ENCODE measurements at places on chromosomes 5 and 9.

GRCh38 chr9:5579881-5580280, 49.0 kb upstream of the RIC1 start:
- no peak for DNase-seq

GRCh38 chr5:99059685-99060084, 130.9 kb upstream of the CHD1 start:
- no peak for DNase-seq

DNA sequence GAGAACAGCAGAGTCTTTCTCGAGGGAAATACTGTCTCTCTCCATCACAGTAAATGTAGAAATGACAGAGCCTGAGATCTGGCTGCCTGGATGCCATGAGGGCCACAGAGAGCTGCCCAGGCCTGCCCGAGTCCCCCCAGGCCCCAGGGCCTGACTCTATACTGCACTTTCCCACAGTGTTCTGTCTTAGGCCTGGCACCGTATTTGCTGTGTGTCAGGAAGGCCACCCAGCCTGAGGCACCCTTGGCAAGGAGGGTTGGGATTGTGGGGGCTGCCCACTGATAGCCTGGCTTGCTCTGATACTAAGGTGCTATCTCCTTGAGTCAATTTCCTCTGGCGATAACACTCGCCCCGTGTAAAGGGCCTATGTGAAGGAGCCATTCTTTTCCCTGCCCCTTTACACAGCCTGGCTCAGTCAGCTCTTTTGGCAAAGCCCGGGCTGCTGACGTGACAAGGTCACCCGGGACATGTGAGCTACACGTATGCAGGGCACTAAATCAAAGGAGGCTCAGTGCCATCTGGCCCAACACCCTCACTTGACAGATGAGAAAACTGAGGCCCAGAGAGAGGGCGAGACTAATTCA, 630.1 kb upstream of the KLF4 start:
- no peak for DNase-seq

GRCh38 chr5:96885518-96886338, 9.4 kb downstream of the ERAP2 start:
- DNase-seq: no peak

GRCh38 chr9:26163931-26164330, 485.7 kb upstream of the TUSC1 start:
- no peak for DNase-seq

DNA sequence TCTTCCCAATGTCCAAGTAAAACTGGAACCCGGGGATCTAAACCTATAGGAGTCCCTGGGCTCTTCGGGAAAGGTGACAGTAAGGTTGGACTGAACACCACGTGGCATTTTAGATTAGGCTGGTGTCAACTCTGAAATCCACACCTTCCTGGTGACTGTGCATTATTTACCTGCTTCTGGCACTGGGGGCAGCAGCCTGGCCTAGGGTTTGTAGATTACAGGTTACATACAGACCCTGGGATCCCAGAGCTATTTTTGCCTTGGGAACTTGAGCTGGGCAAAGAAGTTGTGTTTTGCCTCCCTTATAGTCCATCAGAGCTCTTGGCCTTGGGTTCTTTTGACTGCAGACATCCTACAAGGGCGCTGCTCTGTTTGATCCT, 173.2 kb downstream of the DAB2IP start:
- DNase-seq: no peak

- no peak for DNase-seq
Measured at GRCh38 chr5:59326596-59326995, 566.9 kb downstream of the PDE4D start.

DNA sequence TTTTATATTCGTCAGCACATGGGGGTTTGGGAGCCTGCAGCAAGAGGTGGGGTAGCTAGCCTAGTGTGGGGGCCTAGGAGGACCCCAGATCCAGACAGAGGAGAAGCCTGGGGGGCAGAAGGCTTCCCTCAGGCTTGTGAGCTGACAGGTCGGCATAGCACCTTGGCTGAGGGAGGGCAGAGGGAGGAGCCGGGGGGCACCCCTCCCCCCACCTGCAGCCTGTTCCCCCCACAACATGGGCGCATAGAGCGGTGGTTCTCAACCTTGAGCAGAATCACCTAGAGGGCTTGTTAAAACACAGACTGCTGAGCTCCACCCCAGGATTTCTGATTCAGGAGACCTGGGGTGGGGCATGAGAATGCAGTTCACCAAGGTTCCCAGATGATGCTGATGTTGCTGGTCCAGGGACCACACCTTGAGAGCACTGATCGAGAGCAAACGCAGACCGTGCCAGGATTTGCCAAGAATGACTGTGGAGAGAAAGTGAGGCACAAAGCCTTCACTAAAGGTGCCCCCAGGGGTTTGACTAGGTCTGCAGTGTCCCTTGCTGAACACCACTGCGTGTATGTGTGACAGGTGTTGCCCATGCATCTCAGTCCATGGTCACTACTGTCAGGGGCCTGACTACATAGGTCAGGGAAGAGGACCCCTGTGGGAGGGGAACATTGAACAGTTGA, 163.3 kb downstream of the MACROH2A1 start:
- no peak for DNase-seq

- DNase-seq: no peak
Measured at GRCh38 chr9:17488662-17489061, 90.2 kb upstream of the SH3GL2 start.

DNA sequence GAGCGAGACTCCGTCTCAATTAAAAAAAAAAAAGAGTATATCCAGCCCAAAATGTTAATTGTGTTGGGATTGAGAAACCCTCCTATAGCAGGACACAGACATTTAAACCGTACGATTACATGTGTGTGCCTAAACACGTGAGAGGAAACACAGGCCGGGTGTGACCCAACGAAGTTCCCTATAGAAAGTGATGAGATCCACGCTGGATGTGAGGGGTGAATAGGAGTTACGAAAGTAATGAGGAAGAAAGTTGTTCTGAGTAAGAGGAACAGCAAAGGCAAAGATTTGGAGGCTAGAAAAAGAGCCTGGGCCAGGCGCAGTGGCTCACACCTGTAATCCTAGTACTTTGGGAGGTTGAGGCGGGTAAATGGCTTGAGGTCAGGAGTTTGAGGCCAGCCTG, 13.6 kb downstream of the NAIF1 start:
- DNase-seq: no peak

GRCh38 chr9:34628656-34629490, at the start of gene ARID3C:
ARID3C (minus strand) TSS chr9:34629066; CDS start chr9:34628014, 1,052 bp downstream.
- DNase-seq: no peak

DNA sequence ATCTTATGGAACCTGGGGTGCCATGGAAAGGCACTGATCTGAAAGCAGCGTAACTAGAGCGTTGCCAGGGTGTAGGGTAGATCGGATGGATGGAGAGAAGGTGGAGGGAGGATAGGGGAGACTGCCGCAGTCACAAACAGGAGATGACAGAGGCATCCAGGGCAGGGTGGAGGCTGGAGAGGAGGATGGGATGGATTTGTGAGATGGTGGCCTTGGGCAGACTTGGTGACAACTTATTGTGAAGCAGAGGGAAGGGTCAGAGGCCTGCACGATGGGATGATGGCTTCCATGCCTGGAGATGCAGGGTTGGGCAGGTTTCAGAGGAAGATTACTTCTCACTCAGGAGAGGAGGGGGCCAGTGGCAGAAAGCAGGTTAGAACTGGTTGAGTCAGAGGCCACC, 2.4 kb downstream of the GLIPR2 start:
- DNase-seq: no peak

DNA sequence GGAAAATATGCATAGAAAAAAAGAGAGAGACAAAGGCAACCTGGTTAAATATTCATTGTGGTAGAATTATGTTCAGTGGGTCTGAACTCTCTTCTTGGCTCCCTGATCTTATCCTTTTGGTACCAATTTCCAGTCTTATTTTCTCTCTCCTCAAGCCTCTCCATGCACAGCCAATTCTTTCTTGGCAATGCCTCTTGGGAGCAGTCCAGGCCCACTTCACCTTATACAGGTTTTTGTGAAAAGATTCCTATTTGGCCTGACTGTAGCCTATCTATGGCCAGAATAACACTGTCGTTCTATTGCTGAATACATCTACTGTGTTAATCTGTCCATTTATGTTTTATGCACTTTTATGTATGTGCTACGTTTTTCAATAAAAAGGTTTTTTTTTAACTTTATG, 2.7 kb downstream of the ELOVL7 start:
- no peak for DNase-seq

DNA sequence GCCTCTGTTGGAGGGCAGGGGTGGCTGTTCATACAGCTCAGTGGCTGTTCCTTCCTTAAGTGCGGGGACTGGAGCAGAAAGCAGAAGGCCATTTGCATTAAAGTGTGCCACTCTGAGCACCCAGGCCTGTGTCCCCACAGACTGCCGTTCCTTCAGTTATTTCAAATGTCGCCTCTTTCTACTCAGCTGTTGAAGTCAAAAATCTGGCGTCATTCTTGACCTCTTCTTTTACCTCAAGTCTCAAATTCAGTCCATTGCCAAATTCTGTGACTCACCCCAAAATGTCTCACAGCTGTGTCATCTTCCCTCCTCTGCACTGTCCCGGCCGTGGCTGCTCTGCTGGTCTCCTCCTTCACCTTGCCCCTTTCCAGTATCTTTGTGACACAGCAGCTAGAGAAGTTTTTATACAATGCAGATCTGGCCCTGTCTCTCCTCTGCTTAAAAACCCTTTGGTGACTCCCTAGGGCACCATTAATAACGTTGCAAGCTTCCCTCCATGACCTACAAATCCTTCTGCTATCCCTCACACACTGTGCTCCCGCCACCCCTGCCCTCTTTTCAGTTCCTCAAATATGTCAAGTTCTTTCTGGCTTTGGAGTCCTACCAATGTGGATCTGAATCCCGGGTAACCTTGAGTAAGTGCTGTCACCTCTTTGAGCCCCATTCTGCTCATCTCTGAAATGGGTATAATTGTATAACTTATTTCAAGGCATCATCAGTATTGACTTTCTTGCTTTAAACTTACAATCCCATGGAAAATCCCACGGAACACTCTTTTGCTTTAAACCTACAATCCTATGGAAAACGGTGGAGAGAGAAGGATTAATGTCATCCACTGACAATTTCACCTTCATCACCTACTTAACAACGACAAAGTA, 98.3 kb upstream of the BOD1 start:
- DNase-seq: no peak

DNA sequence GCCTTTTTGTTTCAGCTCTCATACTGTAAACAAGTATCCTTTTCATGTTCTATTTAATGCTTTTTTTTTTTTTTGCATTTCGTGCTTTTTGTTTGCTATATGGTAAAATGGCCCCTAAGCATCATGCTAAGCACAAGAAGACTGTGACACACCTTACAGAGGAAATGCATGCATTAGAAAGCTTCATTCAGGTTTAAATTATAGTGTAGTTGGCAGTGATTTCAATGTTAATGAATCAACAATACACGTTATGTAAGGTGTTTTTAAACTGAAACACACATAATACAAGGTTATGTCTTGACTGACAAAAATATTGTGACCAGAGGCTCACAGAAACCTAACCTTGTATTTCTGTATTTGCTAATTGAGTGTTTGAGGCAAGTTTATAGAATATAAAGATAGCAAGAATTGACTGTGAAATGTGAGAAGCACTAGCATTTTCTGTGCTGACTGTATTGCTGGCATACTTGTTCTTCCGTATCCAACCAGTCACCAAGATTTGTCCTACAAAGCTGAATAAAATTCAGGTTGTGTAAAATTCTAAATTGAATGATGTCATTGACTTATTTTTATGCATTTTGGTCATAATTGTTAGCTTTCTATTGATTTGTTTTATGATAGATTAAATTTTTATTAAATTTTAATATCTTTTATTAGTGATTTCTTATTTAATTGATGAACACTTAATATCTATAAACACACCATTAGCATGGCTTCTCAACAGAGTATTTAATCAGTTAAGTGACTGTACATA, 4.1 kb downstream of the CFAP95 start:
- no peak for DNase-seq

DNA sequence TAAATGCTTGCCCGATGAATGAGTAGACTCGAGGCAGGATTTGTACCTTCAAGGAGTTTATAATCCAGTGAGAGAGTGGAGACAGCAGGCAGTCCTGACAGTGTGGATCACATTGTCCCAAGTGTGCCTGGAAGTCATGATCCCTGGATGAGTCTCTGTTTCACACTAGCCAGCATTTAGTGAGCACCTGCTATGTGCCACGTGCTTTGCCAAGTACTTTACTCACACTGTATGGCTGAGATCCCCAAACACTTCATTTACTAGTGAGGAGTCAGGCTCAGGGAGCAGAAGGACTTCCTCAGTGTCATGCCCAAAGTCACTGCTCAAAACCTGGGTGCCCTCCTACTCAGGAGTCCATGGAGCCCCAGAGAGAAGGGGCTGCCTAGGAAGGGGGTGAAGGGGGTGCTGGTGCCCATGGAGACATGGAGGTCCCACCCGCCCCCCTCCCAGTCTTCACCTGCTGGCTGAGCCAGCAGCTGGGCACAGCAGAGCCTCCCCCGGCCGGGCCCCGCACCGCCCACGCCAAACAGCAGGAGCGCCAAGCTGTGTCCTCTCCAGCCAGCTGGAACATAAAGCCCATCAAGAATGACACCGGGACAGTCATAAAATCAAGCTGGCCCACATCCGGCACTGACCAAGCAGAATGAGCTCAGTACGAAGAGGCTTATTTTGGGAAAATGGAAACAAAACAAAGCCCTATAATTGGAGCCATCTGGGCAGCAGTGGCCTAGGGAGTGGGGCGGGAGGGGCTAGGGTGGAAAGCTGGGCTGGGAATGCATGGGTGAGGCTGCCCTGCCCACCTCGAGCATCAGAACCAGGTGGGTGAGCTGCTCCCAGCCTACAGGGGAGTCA, 10.6 kb downstream of the LAMC3 start:
- no peak for DNase-seq

DNA sequence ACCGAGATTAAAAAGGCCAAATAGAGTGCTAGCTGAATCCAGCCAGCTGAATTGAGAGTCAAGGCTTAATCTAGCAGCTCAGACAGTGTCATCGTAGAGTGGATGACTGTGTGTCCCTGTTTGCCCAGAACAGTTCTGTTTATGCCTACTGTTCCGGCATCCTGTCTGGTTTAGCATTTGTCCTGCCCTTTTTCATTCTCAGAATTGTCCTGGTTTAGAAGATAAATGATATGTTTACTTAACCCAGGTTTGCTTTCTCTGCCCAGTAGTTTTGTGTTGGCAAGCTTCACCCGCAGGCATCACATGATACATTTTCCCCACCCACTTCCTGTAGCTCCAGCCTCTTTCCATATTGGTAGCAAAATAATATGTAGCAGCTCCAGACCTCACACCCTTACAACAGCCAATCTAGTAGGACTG, 41.3 kb upstream of the ZSWIM6 start:
- DNase-seq: no peak

DNA sequence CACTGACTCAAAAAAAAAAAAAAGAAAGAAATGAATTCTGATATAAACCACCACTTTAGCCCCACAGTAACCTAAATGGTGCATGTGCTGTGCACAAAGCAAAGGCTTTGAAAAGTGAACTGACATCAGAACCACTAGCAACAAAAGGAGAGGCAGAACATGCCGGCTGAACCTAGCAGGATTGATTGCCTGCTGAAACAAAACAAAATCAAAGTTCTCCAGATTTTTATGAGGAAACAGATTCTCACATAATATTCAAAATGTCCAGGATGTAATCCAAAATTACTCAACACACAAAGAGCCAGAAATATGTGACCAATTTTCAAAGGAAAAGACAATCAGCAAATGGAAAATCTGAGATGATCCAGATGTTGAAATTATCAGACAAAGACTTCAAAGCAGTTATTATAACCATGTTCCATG, 37.9 kb downstream of the UBTD2 start:
- DNase-seq: no peak

GRCh38 chr9:129285979-129286772, 108.1 kb upstream of the IER5L start:
- DNase-seq: no peak

GRCh38 chr5:39363217-39363616, 1.1 kb downstream of the C9 start:
- no peak for DNase-seq

Data from stimulated activated CD8-positive, alpha-beta memory T cell treated with anti-CD3 and anti-CD28 coated beads, Interleukin-2, amount 100 ng/mL, for 1 hour (primary cell).